ENCODE measurements at places on chromosomes 2 and 18. TPM values are rescaled to one million over a fixed set of nuclear protein-coding genes. Genes with fewer than 3 reads are reported as not detected.
A peak's percentile ranks its signal among the peaks of the same experiment; 100 is the strongest.

Gene CAMKMT
- 18.6 TPM for total RNA-seq

Gene RGPD3
- total RNA-seq = 0.17 TPM

Gene HOXD13
- total RNA-seq = not detected

Gene HAAO
- total RNA-seq = 2.5 TPM

Gene UGT1A1
- total RNA-seq = not detected

Gene GREB1L
- 0.31 TPM for total RNA-seq

Gene SLC23A3
- 0.90 TPM for total RNA-seq

Gene RNF152
- total RNA-seq = 2.2 TPM

Gene CETN1
- total RNA-seq = not detected

- peak; percentile 94 for DNase-seq
These were observed at the start of gene GALNT3 for GRCh38 chr2:165793779-165794535. Gene GALNT3 (minus strand): TSS chr2:165794247. CDS start chr2:165770700, 23,547 bp downstream.

- DNase-seq = no peak
These were observed 17.1 kb upstream of the IL1R2 start for GRCh38 chr2:101974663-101975062.

GRCh38 chr2:233063269-233063975 lies 3.3 kb downstream of the INPP5D start:
- DNase-seq = peak; percentile 78

GRCh38 chr2:238097988-238098871 lies 1.9 kb upstream of the ESPNL start:
- DNase-seq = peak; percentile 85

GRCh38 chr2:69041214-69041613 lies 28.2 kb downstream of the ANTXR1 start:
- no peak for DNase-seq

DNA sequence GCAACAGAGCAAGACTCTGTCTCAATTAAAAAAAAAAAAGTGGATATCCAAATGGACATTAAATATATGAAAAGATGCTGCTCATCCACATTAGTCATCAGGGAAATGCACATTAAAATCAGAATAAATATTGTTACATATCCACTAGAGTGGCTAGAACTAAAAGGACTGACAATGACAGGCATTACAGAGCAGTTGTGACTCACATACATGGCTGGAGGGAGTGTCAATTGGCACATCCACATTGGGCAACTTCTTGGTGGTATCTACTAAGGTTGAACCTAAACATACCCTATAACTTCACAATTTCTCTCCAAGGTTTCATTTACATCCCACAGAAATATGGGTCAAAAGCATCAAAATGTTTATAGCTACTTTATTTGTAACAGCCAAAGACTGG lies 14.0 kb upstream of the DNER start:
- DNase-seq = no peak

DNA sequence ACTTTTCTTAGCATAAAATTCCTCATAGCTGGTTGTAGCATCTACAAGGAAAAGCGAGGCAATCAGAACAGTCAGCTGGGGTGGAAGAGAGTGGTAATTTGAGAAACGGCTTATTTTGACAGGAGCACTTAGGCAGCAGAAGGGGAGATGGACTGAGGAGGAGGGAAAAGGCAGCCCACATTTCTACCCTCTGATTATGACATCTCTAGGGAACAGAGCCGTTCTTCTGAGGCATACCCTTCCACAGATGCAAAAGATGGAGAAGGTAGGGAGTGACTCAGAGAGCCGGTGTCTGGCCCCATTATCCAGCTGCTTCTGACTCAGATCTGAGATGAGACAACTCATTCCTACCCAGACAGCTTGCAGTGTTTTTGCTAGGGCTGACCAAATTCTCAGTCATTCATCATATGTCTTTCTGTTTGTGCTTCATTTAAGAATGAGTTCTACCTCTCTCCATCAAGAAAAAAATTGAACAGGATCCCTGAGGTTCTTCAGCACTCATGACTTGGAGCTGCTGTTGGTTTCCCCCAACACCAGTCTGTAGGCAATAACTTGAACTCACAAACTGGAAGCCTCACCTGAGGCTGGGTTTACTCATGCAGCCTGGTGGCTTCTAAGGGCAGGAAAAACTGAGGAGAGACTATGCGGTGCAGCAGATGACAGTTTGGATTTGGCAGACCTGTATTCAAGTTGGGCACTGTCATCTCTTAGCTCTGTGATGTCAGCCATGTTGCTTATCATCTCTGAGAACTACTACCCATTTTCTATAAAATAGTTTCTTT lies 15.9 kb upstream of the SEC11C start:
- no peak for DNase-seq

DNA sequence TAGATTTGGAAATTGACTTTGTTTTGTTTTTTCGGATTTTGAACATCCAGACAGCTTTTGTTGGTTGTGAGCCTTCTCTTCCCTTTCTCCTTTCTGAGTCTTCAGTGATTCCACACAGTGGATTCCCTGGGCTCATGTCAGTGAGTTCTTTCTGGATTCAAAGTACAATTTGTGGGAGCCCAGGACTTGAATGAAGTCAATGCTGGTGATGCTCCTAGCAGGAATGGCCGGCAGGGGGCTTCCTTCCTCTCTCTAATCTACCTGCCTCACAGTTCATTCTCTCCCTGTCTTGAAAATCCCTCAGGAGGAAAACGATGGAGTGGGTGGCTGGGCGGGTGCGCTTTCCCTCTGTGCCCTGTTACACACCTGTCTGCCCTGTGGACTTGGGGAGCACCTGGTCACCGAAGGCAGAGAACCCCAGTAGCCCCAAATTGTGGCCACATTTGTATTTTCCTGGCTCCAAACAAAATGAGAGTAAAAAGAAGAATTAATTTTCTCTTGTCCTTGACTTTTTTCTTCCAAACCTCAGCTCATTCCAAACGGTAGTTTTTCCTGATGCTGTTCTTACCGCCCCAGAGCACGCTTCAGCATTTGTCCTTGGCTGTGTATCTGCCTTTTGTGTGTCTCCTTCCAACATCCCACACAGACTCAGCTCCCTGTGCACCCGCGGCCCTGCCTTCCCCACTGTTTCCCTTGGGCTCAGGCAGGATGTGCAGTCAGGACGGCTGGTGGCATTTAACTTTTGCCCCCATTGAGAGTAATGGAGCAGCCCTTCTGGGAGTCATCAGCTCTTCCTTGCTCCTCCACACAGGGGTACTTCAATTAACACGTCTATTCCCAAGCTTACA lies 86.6 kb downstream of the MARCO start:
- DNase-seq = no peak

DNA sequence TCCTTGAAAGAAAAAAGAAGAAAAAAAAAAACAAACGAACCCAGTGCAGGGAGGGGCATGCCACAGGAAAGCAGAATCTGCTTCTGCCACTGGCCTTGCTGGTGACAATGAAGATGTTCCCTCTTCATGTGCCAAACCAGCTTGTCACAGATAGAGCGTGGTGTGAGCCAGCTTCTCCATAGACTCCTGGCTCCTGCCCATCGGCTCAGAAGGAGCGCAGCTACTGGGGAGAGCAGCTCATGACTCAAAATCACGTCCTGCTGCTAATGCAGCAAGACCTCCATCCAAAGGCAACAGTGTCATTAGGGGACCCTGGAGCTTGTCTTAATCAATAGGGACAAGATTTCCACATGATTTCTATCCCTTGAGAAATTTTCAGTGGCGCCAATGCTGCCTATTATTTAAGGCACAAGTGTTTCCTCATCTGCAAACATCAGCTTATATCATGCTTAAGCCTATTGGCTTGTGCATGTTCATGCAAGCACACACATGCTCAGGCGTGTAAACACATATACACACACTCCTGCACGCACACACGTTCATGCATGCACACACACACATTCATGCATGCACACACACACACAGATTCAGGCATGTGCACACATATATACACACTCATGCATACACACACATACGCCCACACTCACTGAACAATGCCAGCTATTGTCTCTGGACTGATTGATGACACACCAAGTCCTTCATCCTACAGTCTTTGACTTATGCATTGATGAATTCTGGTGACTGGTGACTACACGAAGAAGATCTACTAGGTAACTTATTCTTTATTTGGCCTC lies 682.0 kb upstream of the ID2 start:
- no peak for DNase-seq

- no peak for DNase-seq
These were observed 59.6 kb downstream of the CHRNA1 start for GRCh38 chr2:174704642-174705041.

DNA sequence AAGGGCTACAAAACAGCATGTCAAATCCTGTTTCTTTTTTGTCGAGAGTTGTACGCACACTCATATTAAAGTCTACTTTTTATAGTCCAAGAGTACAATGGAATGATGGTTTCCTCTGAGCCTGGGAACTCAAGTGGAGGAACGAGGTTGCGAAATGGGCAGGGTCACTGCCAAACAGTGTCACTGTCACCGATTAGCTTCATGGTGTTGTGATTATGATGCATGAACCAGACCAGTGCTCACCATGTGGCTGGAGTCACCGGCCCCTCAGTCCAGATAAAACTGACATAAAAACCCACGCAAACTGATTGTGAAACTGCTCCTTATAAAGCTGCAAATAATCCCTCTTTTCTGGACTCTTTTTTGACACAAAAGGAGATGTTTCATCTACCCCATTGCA lies 122.0 kb downstream of the COPS8 start:
- no peak for DNase-seq

GRCh38 chr2:234199996-234200395 lies 149.5 kb downstream of the SPP2 start:
- DNase-seq = no peak

DNA sequence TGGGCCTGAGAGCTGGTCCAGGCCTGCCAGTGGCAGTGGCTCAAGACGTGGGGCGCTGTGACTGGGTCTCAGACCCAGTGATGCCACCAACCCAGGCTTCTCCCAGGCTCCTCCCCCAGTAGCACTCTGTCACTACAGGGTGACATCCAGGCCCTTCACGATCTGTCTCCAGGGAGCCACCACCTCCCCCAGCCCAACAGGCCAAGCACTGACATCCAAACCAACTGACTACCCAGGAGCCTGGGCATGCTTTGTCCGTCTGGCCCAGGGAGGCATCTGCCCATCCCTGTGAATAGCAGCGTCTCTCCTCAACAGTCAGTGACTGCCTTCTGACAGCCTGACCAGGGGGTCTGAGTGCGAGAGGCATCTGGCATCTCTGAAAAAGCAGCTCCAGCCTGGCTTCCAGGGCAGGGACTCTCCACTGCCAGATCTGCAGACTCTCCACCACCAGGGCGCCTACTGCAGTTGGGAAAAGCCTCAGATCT lies 13.0 kb downstream of the TEX44 start:
- no peak for DNase-seq

DNA sequence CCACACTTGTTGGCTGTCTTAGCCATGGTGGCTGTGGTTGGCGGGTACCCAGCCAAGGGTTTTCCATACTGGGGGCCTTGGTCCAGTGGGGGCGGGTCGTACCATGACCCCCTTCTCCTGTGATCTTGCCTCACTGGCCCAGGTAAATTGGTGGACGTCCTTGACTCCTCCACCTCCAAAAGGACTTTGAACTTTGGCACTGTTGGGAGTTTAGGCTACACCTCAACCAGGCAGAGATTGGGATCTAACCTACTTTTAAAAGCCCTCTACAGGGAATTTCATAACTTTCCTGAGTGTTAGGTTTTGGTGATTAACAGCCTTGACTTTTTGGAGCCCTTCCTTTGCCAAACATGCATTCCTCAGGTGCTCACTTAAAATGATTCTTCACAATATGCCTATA lies 106.7 kb downstream of the NEDD4L start:
- no peak for DNase-seq

DNA sequence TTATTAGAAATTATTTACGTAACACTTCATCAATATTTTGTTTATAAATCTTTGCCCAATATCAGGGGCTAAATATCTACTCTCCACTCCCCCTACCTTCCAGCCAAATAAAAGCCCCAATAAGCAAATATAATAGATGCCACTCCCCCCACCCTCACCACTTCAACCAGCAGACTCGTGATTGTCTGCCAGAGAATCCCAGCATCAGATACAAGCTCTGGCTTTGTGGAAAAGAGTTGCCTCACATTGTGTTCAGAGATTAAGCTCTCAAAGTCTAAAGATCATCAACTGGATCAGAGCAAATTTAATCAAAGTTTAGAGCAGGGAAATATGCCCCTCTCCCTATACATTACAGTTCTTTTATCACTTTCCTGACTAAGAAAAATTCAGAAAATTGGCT lies 39.5 kb downstream of the AOX1 start:
- no peak for DNase-seq
